ENCODE measurements at places on chromosomes 7 and 10. TPM values are rescaled to one million over a fixed set of nuclear protein-coding genes. Genes with fewer than 3 reads are reported as not detected.

Gene TMEM209
- total RNA-seq = 13.2 TPM

Gene CRTAC1
- total RNA-seq = 0.37 TPM

DNA sequence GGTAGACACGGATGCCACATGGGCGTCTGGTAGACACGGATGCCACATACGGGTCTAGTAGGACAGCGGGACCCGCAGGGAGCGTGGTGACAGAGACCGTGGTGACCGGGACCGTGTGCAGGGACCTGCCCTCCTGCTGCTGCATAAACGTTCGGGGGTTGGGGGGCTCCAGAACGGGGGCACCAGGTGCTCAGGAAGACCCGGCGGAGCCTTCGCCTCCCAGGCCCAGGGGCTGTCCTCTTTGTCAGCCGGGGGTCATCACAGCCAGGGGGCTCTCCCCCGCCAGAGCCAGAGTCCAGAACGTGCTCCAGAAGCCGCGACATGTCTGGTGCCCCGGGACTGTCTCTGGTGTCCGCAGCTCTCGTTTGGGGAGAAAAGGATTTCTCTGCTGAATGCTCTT lies 69.2 kb upstream of the ADGRA1 start:
- peaks cover 4% of the 10 kb centered on the region for H3K27me3 ChIP-seq
- DNase-seq = no peak
- no peak overlapping the region for H3K27ac ChIP-seq
- H3K4me3 ChIP-seq = no peak overlapping the region
- peaks cover 21% of the 10 kb centered on the region for H3K4me1 ChIP-seq
- no peaks in the 10 kb centered on the region for H3K36me3 ChIP-seq

DNA sequence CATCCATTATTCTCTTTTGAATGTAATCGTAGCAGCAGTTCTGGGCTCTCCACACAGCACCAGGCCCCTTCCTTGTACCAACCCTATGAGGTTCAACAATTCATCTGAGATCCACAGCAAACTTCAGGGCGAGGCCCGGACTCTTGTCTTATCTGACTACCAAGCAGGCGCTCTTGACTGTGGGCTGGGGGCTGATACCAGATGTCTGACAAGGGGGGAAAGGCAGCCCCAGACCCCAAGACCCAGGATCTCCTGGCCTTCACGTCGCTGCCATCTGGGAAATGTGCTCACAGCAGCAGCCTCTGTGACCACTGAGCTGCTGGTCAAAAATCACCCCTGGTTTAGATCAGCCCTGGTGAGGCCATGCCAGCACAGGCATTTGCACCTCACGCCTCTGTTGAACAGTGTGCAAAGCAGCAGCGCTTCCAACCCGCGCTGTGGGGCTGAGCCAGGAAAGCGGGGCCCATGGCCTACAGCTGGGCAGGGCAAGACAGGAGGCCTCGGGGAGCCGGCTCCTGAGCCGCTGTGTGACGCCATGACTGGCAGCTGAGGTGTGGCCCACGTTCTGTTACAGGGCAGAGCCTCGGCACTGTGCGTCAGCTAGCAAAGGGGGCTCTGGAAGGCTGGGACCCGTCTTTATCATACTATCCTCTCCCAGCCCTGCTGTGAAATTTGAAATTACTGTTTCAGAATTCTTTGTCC lies 143.9 kb downstream of the PAXIP1 start:
- H3K4me1 ChIP-seq = peaks cover 8% of the 10 kb centered on the region
- H3K27me3 ChIP-seq = no peaks in the 10 kb centered on the region
- no peaks in the 10 kb centered on the region for H3K36me3 ChIP-seq
- no peak overlapping the region for H3K4me3 ChIP-seq
- H3K27ac ChIP-seq = no peak overlapping the region
- no peak for DNase-seq

DNA sequence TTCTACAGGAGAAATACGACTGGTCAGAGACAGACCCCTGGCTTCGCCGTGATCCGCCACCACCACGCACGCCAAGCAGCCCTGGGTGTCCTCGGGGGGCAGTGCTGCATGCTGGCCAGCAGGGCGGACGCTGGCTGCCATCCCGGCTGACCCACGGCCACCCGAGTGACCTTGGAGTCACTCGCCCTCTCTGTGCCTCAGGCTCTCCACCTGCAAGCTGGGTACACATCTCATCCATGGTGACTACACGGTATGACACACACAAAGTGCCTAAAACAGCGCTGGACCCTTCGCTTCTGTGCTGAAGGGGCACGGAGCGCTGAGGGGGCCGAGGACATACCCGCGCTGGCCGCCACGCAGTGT lies 62.0 kb upstream of the RNF32 start:
- H3K27ac ChIP-seq = no peak overlapping the region
- H3K4me3 ChIP-seq = no peak overlapping the region
- no peaks in the 10 kb centered on the region for H3K27me3 ChIP-seq
- H3K4me1 ChIP-seq = no peaks in the 10 kb centered on the region
- no peaks in the 10 kb centered on the region for H3K36me3 ChIP-seq

- H3K36me3 ChIP-seq = no peaks in the 10 kb centered on the region
- no peak overlapping the region for H3K4me3 ChIP-seq
- no peak overlapping the region for H3K27ac ChIP-seq
- no peak for DNase-seq
- no peaks in the 10 kb centered on the region for H3K27me3 ChIP-seq
- no peaks in the 10 kb centered on the region for H3K4me1 ChIP-seq
Observed at GRCh38 chr10:11236234-11236633, 218.6 kb downstream of the CELF2 start.

GRCh38 chr10:29555091-29555745 lies 79.6 kb downstream of the SVIL start:
- no peak overlapping the region for H3K27ac ChIP-seq
- H3K4me3 ChIP-seq = no peak overlapping the region
- no peak for DNase-seq

DNA sequence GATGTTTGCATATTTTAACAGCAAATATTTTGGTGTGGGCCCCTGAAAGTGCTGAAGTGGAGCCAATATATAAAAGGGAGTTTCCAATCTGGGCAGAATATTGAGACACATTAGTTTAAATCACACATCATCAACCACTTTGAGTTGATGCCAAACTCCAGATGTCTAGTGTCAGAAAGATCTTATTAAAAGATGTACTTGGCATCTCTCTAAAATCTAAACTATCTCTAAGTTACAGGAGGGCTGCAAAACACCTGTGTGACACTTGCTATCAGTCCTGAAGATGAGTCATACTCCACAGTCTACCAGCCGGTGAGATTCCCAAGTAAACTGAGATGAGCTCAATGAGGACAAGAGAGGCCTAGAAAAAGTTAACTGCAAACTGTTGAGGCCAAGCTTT lies 11.4 kb downstream of the JAZF1 start:
- no peak overlapping the region for H3K4me3 ChIP-seq
- no peaks in the 10 kb centered on the region for H3K27me3 ChIP-seq
- H3K27ac ChIP-seq = no peak overlapping the region
- DNase-seq = no peak

GRCh38 chr7:120856621-120857352 lies 1.2 kb downstream of the TSPAN12 start:
- H3K36me3 ChIP-seq = no peaks in the 10 kb centered on the region
- H3K27me3 ChIP-seq = no peaks in the 10 kb centered on the region
- H3K4me1 ChIP-seq = peaks cover 6% of the 10 kb centered on the region
- peak overlapping the region; percentile 95 for H3K27ac ChIP-seq
- DNase-seq = no peak

- H3K36me3 ChIP-seq = peaks cover 55% of the 10 kb centered on the region
- no peak overlapping the region for H3K27ac ChIP-seq
- no peak overlapping the region for H3K4me3 ChIP-seq
Observed at GRCh38 chr10:1074052-1074747, 18.0 kb downstream of the WDR37 start.

DNA sequence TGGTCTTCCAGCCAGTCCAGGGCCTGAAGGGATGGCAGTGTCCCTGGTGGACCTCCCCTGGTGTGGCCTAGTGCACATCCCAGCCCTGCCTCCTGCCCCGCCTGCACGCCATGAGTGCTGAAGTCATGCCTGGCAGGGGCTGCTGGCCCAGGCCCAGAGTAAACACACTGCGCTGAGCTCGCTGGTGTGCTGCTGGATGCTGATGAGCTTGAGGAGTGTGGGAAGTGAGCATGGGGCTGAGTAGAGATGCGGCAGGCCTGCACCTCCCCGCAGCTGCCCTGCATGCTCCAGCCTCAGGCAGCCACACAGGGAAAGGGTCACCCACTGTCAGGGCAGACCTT lies 43.2 kb downstream of the HTRA1 start:
- H3K27me3 ChIP-seq = no peaks in the 10 kb centered on the region
- H3K27ac ChIP-seq = no peak overlapping the region
- no peak overlapping the region for H3K4me3 ChIP-seq
- peak; percentile 78 for DNase-seq
- H3K36me3 ChIP-seq = no peaks in the 10 kb centered on the region

- no peak overlapping the region for H3K27ac ChIP-seq
- no peak for DNase-seq
- H3K36me3 ChIP-seq = no peaks in the 10 kb centered on the region
Observed at GRCh38 chr7:106405697-106406141, 120.9 kb upstream of the NAMPT start.

Measured in stomach (tissue), 19 donors.